NCI-H1436 (cell line): ENCODE measurements at places on chromosomes 3 and 15.
A peak's percentile ranks its signal among the peaks of the same experiment; 100 is the strongest.

- DNase-seq: no peak
Measured at GRCh38 chr15:78049691-78050440, 27.6 kb downstream of the TBC1D2B start.

DNA sequence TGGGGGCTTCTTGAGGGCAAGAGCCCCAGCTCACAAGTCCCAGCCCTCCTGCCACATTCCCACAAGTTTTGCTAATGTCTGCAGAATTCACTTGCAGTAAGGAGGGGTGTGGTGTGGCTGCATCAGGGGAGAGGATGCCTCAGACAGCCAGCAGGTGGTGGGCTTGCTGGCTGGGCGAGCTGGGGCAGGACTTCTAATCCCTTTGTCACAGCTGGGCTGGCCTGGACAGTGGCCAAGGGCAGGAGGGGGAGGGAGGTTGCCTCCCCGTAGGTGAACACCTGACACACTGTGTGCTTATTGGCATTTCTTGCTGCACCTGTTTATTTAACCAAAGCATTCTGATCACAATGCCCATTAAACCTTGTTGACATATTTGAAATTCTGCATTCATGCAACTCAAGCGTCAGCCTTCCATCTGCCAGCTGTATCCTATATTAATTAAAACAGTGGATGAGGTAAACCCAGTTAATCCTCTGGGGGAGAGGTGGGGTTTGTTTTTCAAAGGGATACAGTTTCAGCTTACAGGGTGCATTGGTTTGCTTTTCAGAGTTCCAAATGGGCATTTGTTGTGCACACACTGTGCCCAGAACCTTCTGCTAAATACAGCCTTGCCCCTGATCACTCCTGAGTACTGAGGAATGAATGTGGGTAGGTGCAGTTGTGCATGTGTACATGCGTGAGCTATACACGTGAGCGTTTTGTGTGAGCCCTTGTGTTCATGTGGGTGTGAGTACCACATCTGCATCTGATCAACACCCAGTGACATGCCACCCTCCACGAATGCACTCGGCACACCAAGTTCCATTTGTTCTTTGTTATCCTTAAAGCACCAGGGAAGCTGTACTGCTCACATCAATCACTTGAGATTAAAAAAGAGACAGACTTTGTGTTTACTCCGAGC, 268.7 kb downstream of the XXYLT1 start:
- DNase-seq: peak; percentile 100

GRCh38 chr3:21893242-21893641, 142.2 kb upstream of the ZNF385D start:
- DNase-seq: no peak

DNA sequence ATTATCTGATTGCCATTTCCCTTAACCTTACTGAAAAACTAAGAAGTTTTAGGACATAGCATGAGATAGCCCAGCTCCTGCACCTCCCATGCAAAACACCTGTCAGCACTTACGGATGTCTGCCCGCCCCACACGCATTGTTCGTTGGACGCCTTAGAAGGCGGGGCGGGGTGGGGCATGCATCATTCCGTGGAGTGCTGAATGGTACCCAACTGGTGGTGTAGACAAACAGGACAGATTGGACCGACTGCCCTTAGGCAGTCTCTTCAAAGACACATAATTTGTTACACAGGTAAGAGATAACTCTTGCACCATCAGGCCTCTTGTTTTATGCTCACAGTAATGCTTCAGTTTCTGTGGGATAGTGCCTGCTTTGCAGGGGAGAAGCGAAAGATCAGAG, 93.8 kb downstream of the SMAD6 start:
- DNase-seq: no peak

DNA sequence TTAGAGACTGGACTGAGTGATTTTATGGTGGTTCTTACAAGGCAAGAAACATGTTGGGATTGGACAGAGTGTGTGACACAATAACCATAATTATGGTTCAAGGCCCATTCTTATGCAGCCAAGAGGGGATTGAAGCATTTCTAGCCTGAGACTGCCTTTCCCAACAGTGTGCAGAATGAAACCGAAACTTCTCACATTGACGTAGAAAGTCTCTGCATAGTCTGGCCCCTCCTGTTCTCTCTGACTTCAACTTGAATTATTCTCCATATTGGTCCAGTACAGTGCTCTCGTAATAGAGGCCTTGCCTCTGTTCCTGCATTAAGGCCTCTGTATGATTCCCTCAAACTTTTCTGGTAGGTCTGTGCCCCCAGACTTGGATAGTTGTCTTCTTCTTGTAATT, 138.3 kb downstream of the DIPK2A start:
- no peak for DNase-seq

- no peak for DNase-seq
Measured at GRCh38 chr15:82802497-82802896, 3.4 kb downstream of the FSD2 start.

DNA sequence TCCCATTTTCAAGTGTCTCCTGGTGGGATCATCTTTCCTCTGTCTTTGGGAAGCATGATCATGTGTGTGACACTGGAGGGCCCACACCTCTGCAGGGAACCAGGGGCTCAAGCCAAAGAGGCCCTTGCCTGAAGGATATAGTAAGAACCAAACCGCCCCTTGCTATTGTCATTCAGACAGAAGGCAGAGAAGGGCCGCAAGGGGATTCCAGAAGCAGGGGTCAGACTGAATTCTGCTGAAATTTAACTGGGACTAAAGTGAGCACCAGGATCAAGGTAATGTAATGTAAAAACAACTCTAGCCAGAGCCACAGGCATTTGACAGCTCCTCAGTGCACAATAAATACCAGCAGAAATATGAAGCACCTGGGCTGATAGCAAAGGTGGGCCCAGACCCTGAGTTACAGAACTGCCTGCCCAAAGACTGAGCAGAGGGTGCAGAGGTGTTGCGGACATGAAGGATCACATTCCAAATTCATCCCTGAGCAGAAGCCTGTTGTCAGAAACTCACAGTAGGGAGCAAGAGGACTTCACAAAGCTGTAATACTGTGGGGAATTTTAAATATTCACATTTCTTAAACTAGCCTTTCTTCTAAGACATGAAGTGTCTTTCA, 46.0 kb upstream of the RASGRF1 start:
- no peak for DNase-seq

GRCh38 chr3:105958237-105959000, 89.6 kb upstream of the CBLB start:
- DNase-seq: no peak
